Fibroblast of skin of scalp (primary cell): ENCODE measurements at places on chromosomes 16 and 17.

- peak; percentile 29 for DNase-seq
Observed at GRCh38 chr17:42849451-42850181, 1.4 kb upstream of the AOC3 start.

DNA sequence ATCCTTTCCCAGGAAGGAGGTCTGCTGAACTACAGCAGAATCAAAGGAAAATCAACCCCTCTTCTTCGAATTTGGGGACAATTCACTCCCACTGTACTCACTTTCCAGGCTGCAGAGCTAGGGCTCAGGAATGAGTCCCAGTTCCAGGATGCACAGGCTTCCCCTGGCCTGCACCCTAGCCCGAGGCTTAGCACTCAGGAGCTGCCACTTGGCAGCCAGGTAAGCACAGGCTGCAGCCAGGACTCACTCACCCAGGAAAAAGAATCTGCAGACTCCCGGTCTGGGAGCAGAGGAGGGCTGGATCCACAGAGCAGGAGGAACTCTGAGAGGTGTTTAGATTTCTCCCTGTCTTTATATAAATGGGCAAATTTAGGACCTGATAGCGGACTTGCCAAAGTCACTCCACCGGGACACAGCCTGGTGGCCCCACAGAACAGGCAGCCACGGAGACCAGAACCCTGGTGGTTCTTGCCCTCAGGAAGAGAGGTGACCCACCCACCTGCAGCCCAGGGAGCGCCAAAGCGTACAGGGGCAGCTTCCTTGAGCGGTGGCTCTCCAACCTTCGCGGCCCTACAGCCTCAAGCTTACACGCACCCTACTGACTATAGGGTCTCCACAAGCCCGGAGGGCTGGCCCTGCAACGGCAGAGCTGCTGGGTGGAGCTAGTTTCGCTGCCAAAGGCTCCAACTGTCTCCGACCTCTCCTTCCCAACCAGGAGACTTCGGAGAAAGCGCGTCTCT, 4.8 kb downstream of the CBLN1 start:
- no peak for DNase-seq

GRCh38 chr16:56948234-56948633, 13.5 kb upstream of the CETP start:
- no peak for DNase-seq

DNA sequence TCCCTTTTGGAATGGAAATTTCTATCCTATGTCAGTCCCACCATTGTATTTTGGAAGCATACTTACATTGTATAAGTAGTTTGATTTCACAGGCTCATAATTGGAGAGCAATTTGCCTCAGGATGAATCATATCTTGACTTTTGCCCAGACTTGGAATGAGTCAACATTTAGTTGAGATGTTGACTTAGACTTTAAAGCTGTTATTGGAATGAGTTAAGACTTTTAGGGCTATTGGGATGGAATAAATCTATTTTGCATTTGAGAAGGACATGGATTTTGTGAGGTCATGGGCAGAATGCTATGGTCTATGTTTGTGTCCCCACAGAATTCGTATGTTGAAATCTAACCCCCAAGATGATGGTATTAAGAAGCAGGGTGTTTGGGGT, 12.2 kb upstream of the ZNF594 start:
- peak; percentile 57 for DNase-seq

DNA sequence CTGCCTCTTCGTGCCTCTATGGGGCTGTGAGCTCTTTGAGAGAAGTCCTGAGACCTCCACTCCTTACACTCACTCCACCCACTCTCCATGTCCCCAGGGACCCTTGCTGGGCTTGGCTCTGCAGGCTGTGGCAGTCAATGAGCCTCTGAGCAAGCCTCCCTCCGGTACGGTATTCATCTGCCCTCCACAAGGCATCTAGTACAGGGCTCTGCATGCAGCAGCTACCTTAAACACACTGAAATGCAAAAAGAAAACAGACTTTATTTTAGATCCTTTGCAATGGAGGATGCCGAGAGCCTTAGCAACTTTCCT, 38.9 kb upstream of the SMPD3 start:
- no peak for DNase-seq

- DNase-seq: peak; percentile 68
Observed at GRCh38 chr16:89401641-89402445, 88.5 kb downstream of the ANKRD11 start.

- peak; percentile 55 for DNase-seq
Observed at GRCh38 chr17:45090711-45091110, 29.6 kb downstream of the NMT1 start.

DNA sequence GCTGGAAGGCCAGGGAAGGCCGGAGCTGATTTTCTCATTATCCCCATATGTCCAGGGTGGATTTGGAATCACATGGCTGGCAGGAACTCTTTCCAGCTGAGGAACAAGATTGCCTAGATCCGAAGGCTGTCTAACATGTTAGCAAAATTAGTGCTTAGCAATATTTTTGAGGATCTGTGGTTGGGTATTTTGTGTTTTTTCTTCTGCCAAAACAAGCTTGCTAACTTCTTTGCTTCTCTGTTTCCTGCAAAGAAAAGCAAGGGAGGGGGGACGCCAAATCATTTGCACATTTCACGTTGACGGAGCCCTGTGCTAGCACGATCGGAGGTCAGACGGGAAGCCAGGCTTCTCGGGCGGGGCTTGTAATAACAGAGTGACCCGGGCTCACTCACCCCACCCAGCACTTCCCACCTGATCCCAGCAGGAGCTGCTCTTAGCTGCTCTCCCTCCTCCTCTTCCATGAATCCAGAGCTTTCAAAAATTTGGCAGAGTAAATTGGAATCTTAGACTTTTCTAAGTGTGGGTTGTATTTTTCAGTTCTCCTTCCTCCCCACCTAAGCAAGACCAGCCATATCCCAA, 33.3 kb upstream of the FOXF1 start:
- DNase-seq: no peak

- DNase-seq: no peak
Observed at GRCh38 chr17:2635675-2636074, 42.2 kb downstream of the PAFAH1B1 start.

- DNase-seq: no peak
Observed at GRCh38 chr17:9321890-9322289, 253.7 kb downstream of the STX8 start.

- no peak for DNase-seq
Observed at GRCh38 chr17:57925361-57925990, 29.7 kb downstream of the CUEDC1 start.

- DNase-seq: no peak
Observed at GRCh38 chr16:11130978-11131665, 124.9 kb downstream of the SOCS1 start.

GRCh38 chr17:61642768-61643167, 51.7 kb upstream of the NACA2 start:
- DNase-seq: no peak

DNA sequence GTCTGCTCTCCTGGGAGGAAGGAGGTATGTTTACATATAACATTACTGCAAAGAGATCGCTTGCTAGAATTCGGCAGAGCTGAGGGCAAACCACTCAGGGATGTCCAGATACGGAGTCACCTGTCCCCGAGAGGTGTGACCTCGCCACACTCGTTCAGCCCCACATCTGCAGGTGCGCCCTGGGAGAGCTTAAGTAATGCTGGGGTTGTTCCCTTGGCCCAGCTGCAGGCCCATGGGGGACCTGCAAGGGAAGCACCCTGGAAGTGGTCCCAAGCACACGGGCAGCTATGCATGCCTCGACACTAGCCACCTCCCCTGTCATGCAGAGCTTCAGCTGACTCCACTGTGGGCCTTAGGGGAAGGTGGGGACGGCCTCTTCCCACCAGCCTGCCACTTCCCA, 22.2 kb downstream of the USP22 start:
- no peak for DNase-seq

GRCh38 chr17:42774066-42774745, 957 bp downstream of the VPS25 start:
- DNase-seq: peak; percentile 41

- peak; percentile 64 for DNase-seq
Observed at GRCh38 chr16:68792465-68793324, 50.6 kb upstream of the TANGO6 start.

DNA sequence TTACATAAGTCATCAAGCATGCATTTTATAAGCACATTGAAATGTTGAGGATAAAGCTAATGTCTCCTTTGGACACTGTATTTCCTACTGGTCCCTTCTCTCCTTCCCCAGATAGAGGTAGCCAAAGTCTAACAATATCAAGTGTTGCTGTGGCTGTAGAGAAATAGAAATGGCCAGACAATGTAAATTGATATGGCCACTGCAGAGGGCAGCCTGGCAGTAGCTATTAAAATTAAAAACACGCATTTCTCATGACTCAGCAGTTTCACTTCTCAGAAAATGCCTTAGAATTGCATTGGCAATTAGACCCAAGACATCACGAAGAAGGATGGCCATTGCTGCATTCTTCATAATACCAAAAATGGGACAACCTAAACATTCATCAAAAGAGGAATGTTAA, 46.8 kb upstream of the MRTFB start:
- peak; percentile 28 for DNase-seq

DNA sequence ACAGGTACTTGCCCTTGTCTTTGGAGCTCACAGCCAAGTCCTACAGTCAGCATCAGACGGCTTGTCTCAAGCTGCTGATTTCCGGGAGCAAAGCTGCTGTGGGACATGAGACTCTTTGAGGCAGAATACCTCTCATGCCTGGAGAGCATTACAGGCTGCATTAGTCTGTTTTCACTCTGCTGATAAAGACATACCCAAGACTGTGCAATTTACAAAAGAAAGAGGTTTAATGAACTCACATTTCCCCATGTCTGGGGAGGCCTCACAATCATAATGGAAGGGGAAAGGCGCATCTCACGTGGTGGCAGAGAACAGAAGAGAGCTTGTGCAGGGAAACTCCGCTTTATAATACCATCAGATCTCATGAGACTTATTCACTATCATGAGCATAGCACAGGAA, 661.2 kb downstream of the WWOX start:
- no peak for DNase-seq

- DNase-seq: peak; percentile 28
Observed at GRCh38 chr17:5705081-5705875, 121.0 kb upstream of the NLRP1 start.

GRCh38 chr16:20647736-20648135, 49.7 kb downstream of the ACSM1 start:
- DNase-seq: no peak

DNA sequence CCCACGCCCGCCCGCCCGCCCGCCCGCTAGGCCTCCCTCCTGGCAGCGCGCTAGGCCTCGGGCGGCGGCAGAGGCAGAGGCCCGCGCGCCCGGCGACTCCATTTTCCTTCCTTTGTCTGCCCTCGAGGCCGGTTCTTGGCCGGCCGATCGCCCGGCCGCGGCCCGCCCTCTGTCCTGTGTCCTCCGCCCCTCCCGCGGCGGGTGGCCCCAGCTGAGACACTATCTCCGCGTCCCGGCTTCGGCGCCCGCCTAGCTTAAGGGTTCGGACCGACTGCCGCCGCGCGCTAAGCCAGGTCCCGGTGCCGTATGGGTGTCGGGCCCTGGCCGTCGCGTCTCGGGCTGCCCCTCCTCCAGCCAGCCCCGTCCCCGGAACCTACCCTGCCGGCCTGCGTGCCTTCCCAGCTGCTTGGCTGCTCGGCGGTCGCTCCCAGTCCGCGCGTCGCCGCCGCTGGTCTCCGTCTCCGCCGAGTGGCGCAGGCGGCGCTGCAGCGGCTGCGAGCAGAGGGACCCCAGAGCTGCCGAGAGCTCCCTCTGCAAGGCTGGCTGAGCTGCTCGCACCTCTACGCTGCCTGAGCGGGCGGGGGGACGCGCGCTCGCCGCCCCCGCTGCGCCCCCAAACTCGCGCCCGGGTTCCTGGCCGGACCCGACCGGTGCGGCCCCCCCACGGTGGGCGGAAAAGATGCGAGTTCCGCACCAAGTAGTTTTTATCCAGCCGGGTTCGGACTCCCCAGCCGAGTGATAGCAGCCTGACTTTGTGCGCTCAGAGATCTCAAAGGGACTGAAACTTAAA, 787 bp downstream of the CTCF start:
- peak; percentile 73 for DNase-seq
